ENCODE measurements at places on chromosomes 7 and 10. TPM values are rescaled to one million over a fixed set of nuclear protein-coding genes. Genes with fewer than 3 reads are reported as not detected.

DNA sequence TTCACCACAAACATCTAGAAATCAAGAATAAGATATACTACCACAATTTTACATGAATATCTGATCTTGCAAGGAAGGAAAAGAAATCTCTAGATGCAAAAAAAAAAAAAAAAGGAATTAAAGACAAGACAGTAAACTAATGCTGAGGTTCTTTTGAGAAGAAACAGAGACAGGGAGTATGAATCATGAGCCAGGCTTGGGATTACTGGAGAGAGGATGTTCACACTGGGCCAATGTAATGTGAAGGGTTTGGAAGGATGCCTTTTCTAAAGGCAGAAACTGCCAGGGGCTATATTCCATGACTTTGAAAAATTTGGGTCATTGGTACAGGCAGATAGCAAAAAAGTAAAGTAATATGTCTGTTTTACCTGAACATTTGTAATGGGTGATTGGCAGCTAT lies 573.0 kb upstream of the IGFBP3 start:
- DNase-seq, result no peak

- DNase-seq, result no peak
These were observed 44.3 kb upstream of the RET start for GRCh38 chr10:43032613-43033012.

The NFKB2 gene
- total RNA-seq, result 47.8 TPM

DNA sequence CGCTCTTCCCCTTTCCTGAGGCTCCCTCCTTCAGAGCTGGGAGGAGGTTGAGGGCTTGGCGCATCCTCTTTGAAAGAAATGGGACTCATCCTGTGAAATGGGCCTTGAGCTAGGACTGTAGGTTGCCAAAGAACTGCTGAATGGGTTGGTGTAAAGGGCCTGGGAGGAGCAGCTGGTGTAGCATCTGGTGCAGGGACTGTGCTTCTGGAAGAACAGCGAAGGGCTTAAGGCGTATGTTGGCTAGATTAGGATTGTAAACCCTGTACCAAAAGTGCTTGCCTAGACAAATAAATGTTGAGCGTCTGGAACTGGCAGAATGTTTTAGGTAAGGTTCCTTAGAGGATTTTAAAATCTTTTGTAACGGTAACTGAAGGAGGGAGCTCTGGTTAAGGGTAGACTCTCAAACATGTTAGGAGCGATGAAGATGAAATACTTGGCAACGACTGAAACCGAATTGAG lies 563 bp downstream of the STAM start:
- DNase-seq, result no peak

The SLC16A12 gene
- 2.6 TPM for total RNA-seq

The PVRIG gene
- 1.4 TPM for total RNA-seq

The ASAH2B gene
- 3.6 TPM for total RNA-seq

DNA sequence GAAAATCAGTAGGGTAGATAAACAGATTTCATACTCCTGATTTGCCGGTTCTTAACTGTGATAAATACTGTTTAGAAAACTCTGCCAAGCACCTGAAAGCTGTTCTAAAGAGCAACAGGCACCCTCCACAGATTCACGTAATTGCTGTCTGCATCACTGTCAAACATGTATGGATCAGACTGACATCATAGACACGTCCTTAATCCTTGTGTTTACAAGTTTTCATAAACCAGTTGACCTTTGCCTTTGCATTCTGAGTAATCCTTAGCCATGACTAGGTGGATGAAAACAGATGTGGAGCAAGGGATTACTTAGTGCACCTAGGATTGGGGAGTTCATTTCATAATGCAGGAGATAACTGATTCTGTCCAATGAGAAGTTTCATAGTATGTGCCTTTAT lies 41.6 kb downstream of the SLC39A12 start:
- no peak for DNase-seq

DNA sequence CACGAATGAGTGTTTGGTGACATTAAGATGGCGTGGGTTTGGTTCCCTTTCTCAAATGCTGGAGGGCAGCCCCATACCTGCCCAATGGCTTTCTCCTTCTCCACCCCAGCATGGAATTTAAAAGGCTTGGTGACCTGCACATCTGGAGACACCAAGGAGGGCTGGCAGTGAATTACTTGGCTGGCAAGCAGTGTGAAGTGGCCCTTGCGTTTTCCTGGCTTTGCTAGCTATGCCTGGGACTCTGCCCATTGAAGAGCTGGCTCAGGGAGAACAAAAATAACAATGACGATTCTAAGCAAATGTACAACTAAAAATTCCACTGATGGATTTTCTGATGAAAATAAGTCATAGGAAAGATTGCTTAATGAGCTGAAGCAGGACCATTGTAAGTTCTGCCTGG lies 203.7 kb downstream of the CYP26A1 start:
- no peak for DNase-seq

All from Caki2 (cell line).